ENCODE measurements at places on chromosomes 12 and 14.
A peak's percentile ranks its signal among the peaks of the same experiment; 100 is the strongest.

- DNase-seq, result no peak
Observed at GRCh38 chr12:127268706-127269425, 998.1 kb upstream of the TMEM132C start.

GRCh38 chr12:110171636-110172035, 47.5 kb downstream of the IFT81 start:
- DNase-seq, result no peak

- peak; percentile 67 for DNase-seq
Observed at GRCh38 chr12:48852734-48853688, 1.0 kb upstream of the DDX23 start.

- no peak for DNase-seq
Observed at GRCh38 chr12:116906285-116906684, 4.5 kb upstream of the FBXW8 start.

DNA sequence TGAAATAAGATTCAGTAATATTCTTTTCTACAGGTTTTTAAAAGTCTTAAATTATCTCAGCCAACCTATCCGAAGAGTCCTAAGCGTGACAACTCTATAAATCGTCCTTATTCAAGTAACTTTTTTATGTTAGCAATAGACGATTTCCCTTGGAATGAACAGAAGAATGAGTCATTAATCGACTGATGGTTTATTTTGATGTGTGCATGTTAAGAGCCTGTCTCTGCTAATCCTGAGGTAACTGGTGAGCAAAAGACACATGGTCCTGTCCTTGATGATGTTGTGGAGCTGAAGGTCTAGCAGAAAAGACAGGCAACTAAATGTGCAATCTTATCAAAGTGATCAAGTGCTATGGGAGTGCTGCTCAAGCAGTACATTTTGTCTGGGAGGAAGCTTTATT, 80.4 kb downstream of the DAAM1 start:
- DNase-seq, result no peak

DNA sequence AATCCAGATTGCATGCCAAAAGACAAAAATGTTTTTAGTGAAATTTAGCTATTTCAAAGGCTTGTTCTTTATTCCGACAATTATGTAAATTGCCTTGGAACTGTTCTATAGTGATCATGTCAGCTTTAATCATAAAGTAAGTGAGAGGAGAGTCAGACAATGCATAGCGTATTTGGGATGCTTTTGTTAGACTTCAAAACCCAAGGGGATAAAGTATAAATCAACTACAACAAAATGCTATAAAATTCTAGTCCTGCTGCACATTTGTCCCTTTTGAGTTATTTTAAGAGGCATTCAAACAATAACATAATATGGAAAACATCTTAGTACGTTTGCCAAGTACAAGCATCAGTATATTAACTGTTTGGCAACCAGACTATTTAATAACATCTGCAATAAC, 11.3 kb downstream of the RTRAF start:
- DNase-seq, result no peak

DNA sequence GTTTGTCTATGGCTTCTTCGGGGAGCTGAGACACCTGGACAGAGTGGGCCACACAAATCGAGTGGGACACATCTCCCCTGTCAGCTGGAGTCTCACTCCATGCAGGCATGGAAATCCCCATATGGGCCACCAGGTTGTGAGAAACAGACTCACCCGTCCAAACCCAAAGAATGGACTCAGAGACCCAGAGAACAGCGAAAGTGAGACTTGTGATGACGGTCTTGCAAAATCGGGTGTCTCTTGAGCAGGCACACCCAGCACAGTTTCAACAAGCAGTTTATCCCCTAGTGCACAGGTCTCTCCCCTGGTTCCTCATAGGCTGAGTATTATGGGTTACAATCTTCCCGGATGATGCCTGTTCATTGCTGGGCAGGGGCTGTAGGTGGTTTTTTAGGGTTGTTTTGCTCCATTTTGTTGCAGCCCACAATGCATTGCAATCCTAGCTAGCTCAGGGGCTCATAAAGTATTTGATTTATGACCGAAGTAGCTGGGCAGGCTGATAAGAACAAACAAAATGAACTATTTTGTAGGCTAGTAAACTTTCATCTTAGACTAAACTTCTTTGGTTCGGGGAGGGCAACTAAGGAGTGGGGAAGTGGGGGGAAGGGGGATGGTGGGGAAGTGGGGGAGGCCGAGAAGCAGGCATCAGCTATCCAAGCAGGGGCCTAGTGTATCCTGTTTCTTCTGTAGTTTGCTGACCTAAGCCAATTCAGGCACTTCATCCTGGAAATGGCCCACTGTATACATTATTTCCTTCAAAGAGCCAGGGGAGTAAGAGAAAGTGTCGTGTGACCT, 45.3 kb downstream of the IQSEC3 start:
- DNase-seq, result no peak

GRCh38 chr12:130170611-130171010, 8.3 kb downstream of the FZD10 start:
- DNase-seq, result no peak

DNA sequence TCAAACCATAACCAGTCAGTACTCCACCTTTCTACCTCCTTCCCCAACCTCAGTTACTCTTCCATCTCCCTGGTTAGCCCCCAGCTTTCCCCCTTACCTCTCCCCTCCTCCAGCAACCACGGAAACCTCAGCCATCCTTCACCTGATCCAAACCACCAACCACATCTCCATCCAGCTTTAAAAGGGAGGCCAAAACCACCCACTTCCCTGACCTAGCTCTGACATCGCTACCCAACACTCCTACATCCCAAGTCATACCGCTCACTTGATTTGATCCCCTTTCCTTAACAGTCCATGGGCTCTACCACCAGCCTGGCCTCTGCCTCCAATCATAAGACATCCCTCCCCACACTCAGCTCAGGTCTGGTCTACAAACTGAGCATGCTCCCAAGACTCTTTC, 1.5 kb downstream of the RAB35 start:
- no peak for DNase-seq

- DNase-seq, result no peak
Observed at GRCh38 chr12:60172266-60173211, 576.7 kb downstream of the SLC16A7 start.

DNA sequence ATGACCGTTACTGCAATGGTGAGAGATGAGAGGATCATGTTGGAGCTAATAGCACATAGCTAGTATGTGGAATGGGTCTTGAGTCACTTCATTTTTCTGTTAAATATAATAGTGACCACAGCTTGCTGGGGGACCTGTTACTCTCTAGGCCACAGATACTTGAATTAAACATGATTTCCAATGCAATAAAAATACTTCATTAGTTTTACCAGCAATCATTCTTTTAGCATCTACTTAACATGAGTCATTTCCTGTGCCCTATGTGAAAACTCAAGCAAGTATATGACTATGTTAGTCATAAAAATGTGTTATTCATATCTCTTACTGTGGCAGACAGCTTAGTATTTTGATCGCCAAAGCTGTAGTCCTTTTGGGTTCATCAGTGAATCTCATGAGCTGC, 798.8 kb downstream of the SLC16A7 start:
- DNase-seq, result no peak

- no peak for DNase-seq
Observed at GRCh38 chr12:84825149-84825548, 87.5 kb downstream of the SLC6A15 start.

- DNase-seq, result no peak
Observed at GRCh38 chr12:124371366-124371765, 76.5 kb downstream of the RFLNA start.

- no peak for DNase-seq
Observed at GRCh38 chr12:96314723-96315122, 85.5 kb downstream of the CDK17 start.

DNA sequence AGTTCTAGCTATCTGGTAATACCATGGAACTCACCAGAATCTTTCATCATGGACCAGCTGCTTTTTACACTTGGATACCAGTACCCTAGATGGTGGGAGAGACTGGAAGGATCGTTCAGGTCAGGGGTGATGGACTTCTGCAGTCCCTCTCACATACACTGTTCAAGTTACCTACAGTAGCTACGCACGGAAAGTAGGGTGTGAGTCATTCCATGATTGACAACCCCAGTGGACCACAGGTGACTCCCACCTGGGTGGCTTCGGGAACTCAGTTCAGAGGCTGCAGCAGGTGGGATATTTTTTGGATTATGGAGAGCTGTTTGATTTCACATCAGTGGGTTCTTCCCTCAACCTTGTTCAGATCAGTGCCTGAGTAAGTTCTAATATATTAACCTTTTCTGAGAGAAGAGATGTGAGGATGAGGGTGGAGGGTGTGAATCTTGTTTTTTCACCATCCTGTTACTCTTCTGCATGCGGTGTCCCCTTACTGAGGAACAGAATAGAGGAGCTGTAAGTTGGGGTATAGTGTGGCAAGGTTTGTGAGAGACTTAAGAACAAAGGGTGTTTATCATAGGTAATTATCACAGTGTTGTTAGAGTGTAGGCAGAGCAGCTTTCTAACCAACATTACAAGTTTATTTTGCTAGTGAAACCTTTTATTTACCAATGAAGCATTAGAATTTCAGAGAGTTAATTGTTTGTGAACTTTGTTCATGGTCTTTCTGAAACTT, 39.6 kb downstream of the PRKCH start:
- no peak for DNase-seq

GRCh38 chr14:95597784-95598211, 62.9 kb downstream of the GLRX5 start:
- DNase-seq, result peak; percentile 87

- no peak for DNase-seq
Observed at GRCh38 chr14:48710133-48710532, 876.0 kb downstream of the RPS29 start.

DNA sequence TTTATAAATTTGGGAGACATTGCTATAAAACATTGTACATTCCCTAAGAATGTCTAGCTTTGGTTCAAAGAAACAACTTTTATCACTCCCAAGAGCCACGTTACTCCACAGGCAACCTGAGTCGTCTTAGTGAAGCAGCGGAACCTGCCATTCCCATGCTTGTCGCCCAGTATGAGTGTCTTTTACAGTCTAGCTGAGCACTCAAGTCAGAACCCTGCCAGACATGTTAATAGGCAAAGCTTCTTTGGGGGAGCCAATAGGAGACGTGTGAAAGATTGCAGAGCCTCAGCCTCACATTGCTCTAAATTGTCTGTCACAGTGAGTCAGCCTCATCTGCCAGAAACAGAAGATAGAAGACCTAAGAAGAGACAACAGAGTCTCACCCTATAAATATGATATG, 541.6 kb upstream of the FLRT2 start:
- no peak for DNase-seq

DNA sequence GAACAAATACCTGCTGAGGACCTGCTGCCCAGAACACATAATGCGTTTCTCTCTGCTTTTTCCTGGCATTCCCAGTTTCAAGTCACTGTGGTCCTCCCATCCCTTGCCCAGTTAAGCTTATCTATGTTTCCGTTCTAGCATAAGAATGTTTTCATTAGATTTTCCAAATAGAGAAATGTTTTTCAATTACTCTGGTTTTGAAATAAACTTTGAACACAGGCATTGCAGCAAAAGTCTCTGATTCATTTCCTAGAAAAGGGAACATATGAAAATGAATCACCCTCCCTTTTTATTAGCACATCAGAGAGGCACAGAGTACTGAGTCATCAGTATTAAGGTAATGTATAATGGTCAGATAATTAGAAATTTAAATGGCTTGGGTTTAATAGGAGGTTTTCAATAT, 201.1 kb upstream of the TMEM260 start:
- DNase-seq, result no peak

- DNase-seq, result no peak
Observed at GRCh38 chr14:101177301-101177971, 273.9 kb upstream of the RTL1 start.

DNA sequence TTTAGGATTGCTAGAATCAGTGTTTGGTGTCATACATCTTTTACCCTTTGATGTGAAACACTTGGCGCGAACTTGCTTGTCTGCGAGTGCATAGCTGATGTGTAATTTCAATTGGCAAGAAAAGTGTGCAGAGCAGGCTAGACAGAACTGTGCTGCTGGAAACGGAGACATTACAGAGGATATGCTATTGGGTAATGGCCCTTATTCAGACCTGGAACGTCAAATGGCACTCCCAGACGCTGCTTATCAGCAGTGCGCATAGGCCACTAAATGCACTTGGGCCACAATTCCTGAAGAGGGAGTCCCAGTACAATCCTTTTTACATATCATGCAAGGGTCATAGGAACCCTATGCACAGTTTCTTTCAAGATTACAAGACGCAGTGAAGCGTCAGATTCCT, 15.7 kb upstream of the SLC10A1 start:
- peak; percentile 35 for DNase-seq

- DNase-seq, result no peak
Observed at GRCh38 chr14:62364800-62365280, 602.6 kb downstream of the SNAPC1 start.

DNA sequence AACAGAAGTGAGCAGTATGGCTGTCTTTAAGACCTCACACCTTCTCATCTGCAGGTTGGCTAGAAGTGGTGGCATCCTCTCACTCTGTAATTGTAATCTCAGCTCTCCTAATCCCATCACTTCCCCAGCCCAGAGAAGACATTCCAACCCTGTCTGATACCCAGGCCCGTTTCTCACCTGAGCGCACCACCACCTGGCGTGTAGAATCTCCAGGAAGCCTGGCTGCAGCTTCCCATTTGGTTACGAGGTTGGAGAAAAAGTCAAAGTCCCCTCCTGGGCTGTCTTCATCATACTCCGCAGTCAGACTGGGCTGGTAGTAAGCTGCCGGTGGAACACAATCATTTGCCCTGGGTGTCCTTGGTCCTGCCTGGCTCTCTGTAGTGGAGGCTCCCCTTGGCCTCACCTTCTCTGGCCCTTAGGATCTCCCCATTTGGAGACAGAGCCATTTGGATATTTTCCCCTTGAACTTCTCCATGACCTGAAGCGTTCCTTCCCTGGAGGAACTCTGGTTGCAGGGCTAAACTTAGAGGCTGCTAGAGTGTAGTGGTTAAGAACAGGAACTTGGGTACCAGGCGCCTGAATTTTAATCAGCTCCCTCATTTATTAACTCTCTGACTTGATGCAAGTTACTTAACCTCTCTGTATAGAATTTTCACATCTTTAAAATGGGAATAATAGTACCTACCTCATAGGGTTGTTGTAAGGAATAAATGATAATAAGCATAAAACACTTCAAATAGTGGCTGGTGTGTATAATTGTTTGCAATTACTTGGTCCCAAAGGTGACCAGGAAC, 1.8 kb downstream of the SDR39U1 start:
- no peak for DNase-seq

- DNase-seq, result no peak
Observed at GRCh38 chr12:130394906-130395305, 57.2 kb downstream of the PIWIL1 start.

DNA sequence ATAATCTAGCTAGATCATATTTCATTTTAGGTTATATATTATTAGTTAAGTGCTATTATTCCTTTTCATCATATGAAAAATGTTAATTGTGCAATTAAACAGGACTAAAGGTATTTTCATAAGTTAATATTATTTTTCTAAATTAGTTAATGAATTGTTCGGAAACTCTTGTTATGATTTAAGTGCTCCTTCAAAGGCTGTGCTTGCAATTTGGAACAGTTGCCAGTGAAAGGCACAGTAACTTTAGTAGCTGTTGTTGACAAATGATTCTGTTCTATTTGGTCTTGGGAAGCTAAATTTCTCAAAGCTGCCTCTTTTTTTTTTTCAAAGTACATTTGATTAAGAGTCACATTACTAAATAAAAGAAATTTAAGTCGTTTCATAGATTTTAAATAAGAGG, 40.7 kb downstream of the PTPRQ start:
- DNase-seq, result no peak

- no peak for DNase-seq
Observed at GRCh38 chr14:56341766-56342493, 223.7 kb downstream of the PELI2 start.
